ENCODE measurements at places on chromosomes 5 and 9. TPM values are rescaled to one million over a fixed set of nuclear protein-coding genes. Genes with fewer than 3 reads are reported as not detected.

DNA sequence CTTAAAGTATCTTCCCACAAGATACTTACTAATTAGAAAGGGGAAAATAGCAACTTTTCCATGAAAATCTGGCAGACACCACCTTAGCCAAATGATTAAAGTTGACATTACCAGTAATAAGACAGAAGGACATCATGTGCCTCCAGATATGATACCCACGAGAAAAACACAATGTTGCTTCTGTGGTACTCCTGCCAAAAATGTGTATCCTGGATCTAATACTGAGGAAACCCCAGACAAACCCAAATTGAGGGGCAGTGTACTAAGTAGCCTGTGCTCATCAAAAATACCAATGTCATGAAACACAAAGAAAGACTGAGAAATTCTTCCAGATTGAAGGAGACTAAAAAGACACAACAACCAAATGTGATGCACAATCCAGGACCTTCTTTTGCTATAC lies 85.3 kb downstream of the TTLL11 start:
- no peak for DNase-seq

DNA sequence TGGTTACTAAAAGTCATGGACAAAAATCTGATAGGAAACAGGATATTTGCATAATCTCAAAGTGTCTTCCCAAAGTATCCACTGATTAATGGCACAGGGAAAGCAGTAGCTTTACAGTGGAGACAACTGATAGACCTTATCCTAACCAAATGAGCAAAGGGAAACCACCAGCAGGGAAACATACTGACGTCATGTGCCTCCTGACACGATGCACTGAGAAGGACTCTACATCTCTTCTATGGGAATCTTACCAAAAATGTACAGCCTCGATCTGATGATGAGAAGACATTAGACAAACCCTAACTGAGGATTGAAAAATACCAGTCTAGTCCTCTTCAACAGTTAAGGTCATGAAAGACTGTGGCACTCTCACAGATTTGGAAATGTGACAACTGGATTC lies 166.2 kb downstream of the INSYN2B start:
- no peak for DNase-seq

DNA sequence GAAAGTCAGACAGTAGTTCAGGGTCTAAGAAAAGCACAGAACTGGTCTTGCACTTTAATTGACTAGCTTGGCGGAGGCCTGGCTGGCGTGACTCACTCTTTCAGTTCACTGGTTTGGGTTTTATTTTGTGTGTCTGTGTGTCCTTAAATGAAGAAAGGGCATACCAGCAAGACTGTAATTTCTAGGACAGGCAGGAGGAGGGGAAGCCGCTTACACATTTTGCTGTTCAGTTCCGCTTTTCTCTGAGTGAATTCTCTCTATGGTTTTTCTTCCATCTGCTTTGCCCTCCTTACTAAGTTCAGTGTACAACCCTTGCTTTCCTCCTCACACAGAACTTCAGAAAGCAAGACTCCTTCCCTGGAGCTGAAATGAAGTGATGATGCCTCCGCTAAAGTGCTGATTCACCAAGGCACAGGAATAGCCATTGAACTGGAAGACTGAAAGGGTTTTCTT lies 150.8 kb downstream of the MEF2C start:
- DNase-seq, result peak; percentile 90

GRCh38 chr5:133508845-133509741 lies 103.2 kb downstream of the FSTL4 start:
- DNase-seq, result no peak

- peak; percentile 94 for DNase-seq
Measured at GRCh38 chr5:141849415-141850243, 28.6 kb downstream of the PCDH1 start.

DNA sequence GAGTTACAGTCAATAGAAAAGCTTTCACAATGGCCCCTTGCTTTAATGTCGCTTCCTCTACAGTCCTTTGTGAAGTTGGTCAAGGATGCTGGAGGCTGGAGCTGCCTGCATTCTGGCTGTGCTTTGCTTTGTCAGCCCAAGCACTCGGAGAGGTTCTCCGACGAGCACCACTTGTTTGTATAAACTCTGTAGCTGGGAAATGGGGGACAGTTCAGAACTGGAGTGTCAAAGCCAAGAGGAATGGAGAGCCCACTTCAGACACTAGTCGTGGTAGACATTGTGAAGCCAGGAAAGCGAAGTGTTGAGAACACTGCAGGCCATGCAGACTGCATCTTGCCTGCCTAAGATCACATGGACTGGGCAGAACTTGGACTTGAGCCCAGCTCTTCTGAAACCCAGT lies 330.3 kb downstream of the GADD45G start:
- no peak for DNase-seq

Gene FCN2
- total RNA-seq, result not detected

GRCh38 chr9:130461218-130461630 lies 16.5 kb downstream of the ASS1 start:
- no peak for DNase-seq

- DNase-seq, result no peak
Measured at GRCh38 chr5:59517926-59518585, 375.5 kb downstream of the PDE4D start.

DNA sequence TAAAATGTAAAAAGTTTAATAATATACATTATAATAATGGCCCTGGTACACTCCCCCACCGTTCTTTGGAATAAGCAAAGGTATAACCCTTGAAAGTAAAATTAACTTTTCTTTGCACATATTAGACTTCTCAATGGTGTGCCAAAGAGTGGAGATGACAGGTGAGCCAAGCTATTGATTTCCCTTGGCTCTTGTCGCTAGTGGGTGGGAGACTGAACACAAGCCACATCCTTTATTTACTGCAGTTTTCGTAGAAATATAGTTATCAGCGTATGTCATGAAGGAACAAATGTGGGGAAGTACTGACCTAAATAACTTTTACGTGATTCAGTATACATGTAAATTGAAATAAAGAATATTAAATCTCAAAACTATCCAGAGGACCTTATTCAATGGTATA lies 549.3 kb downstream of the RAB3C start:
- no peak for DNase-seq

DNA sequence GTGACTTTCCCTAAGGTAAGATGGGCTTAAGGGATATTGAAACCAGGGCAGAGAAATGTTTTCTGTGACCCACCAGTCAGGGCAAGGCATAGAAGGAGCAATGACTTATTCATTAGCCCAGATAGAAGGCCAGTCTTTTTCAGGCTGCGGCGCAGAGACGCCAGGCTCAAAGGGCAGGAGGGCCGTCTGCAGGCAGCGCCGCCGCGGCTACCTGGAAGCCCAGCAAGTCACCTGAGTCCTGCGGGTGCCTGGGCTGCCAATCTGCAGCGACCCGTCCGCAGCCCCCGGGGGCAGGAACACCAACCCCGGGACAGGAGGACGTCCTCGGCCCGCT lies 322 bp upstream of the SH3GL2 start:
- no peak for DNase-seq

- no peak for DNase-seq
Measured at GRCh38 chr5:138874241-138874640, 894 bp downstream of the LRRTM2 start.

All from posterior vena cava (tissue), 2 donors.